ENCODE measurements at places on chromosomes 16 and 17.

GRCh38 chr16:89324056-89325010 lies 106.8 kb downstream of the ZNF778 start:
- DNase-seq: peak; percentile 51

- no peak for DNase-seq
Measured at GRCh38 chr17:72640415-72641165, 451.9 kb downstream of the SLC39A11 start.

GRCh38 chr17:27283060-27283459 lies 10.9 kb upstream of the WSB1 start:
- DNase-seq: no peak

GRCh38 chr17:77734371-77735080 lies 224.0 kb upstream of the TNRC6C start:
- no peak for DNase-seq

- no peak for DNase-seq
Measured at GRCh38 chr17:74268558-74268957, 5.5 kb upstream of the DNAI2 start.

DNA sequence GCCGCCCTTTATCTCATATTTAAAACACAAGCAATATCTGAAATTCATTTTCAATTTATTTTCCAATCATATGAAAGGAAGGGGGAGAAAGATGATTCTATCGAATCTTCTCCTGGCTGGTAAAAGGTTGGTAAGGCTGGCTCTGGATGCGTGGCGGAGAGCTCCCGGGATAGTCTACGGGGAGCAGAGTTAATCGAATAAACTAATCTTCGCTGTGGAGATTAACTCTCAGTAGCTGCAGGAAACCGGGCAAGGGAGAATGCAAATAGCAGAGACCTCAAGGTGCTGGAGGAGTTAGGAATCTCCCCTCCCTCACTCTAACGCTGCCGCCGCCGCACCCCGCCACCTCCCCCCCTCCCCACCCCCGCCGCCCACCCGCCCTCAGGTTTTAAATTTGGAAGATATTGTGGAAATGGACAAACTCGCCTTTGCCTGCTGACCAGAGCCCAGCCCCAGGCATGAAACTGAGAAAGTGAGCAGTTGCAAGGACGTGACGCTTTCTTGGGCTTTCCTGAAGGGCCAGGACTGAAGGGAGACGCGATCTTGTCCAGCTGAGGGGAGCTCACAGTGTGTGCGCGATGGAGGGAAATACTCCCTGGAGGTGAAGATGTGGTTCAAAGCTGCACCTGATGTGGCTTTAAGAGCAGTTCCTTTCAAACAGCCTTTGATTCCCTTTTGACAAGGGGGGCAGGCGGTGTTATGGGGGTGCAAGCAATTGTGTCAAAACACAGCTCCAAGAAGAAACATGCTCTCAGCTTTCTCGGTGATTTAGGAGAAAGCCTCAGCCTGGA lies 308.2 kb upstream of the IRX3 start:
- no peak for DNase-seq

- DNase-seq: no peak
Measured at GRCh38 chr16:30447512-30448226, 2.0 kb upstream of the SEPHS2 start.

- no peak for DNase-seq
Measured at GRCh38 chr17:75152523-75152921, 1.8 kb downstream of the JPT1 start.

- DNase-seq: peak; percentile 47
Measured at GRCh38 chr17:72514891-72515290, 394.1 kb downstream of the SOX9 start.

DNA sequence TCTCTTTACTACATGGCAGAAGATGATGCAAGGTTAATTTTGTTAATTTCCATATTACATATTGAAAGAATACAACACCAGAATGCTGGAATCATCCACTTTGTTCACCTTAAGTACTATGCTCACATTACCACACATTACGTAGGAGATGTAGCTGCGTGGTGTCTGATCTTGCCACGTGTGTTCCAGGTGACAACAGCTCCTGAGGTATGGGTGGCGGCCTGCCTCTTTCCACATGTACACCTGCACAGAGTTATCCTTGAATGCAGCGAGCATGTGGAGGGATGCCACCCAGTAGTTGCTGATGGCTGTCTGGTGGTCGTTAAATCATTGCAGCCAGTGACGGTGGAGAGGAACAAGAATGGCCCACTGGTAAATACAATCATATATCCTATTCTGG lies 740.5 kb upstream of the EEF2KMT start:
- no peak for DNase-seq

DNA sequence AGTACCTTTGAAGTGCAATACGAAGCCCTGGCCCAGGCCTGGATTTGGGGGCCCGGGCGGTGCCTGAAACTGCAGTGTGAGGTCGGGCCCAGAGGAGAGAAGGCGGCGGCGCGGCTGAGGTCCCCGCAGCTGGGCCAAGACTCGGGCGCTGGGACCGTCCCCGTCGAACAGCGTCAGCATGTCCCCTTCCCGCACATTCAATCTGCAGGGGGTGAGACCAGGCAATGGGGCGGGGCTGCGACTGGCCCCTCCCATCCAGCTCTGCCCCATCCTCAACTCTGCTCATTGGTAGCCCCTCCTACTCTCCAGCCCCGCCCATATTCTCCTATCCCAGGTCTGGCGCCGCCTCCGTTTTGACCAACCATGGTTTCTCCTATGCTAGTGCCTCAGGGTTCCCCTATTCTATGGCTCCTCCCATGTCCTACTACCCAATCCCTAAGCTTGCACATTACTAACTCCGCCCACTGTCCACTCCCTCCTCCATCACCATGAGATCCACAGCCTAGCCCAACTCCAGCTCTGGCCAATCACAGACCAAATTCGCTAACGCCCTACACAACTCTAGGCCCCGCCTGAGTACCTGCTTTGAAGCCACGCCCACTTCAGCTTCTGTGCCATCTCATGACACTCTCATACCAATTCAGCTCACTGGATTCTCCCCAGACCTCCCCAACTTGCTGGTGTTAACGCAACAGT lies 14.4 kb upstream of the CDIPT start:
- DNase-seq: no peak

DNA sequence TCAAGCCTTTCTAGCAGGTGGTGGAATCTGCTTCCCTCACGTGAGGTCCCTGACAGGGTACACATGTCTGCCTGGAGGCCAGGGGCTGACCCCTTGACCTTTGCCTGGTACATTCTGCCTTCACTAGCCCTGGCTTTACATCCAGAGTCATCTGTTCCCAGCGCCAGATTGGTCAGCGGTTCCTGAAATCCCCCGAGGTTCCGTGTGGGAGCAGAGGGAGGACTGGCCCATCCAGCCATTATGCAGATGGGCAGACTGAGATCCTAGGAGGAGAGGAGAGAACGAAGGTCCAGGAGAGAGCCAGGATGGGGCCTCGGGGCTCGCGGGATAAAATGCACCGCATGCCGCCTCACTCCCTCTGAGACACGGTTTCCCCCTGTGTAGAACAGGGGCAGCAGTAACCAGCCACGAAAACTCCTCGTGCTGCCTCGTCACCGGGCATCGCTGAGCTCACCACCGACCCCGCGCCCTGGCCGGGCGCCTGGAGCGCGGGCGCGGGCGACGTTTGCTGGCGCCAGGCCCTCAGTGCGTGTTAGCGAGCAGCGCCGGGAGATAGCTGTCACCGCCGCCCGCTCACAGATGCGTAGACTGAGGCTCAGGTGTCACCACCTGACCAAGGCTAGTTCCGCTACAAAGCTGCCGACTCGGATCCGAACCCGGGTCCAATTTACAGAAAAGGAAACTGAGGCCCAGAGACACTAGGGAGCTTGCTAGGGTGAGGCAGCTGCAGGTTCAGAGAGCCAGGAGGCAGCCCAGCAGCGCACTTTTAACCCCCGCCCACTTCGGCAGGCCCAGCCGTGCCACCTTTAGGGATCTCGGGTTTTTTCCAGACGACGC lies 811 bp upstream of the MAP2K3 start:
- no peak for DNase-seq
